ENCODE measurements at places on chromosomes 7 and 10. TPM values are rescaled to one million over a fixed set of nuclear protein-coding genes. Genes with fewer than 3 reads are reported as not detected.

Gene CELF2
- total RNA-seq = 67.7 TPM

Gene TUBAL3
- 0.11 TPM for total RNA-seq

Gene GTPBP10
- total RNA-seq = 28.1 TPM

Gene SRRM3
- total RNA-seq = 16.3 TPM

Gene TRPV5
- total RNA-seq = not detected

Gene EVX1
- total RNA-seq = not detected

Gene IKZF1
- 2.4 TPM for total RNA-seq

Gene PDCD4
- 90.0 TPM for total RNA-seq

Gene PAPOLB
- total RNA-seq = 0.05 TPM

Gene TMEM196
- not detected for total RNA-seq

- no peak for DNase-seq
Observed at GRCh38 chr10:58517081-58517480, 4.4 kb downstream of the BICC1 start.

DNA sequence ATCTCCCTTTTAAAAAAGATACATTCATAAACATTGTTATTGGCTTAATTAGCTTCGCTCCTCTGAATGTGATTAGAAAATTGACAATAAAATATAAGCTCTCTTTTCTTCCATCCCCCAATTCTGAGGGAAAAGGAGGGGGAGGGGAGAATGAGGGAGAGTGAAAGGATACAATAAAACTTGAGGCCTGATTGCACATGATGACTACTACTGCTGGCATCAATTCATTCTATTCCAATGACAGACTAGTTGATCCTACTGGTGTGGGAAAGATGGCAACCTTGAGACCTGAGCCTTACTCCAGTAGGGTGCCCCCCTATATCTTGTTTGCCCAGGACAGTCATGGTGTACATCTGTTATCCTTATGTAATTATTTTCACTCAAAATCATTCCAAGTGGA, 4.5 kb upstream of the IQUB start:
- no peak for DNase-seq

DNA sequence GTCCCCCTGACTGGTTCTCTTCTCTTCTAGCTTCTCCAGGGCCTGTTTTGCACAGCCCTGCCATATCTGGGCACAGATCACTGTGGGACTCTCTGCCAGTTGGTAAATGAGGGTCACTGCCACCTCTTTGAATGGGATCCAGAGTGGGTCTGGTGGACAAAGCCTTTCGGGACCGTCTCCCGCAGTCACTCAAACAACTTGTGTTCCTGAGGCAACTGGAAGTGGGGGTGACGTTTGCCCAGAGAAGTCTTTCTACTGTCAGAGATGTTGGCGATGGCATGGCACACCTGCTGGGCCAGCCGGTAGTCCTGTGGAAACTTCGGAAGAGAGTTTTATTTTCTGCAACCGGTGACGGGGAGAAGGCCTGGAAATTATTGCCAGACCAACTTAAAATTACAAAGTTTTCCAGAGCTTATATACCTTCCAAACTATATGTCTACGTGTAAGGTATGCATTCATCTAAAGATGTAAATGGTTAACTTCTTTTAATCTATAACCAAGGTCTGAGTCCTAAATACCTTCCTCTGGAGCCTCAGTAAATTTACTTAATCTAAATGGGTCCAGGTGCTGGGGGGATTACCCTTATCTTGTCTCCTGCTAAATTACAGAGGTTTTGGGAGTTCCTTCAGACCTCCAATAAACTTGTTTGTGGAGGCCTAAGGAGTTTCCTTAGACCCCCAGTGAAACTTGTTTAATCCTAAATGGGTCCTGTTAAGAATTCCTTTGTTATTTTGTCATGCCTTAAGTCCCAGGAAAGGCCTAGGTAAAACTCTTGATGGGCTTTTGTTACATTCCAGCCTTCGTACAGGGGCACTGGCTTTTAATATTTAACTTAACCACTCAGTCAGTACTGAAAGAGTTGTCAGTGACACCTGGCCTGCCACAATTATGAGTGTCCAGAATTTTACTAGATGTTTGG, 94.0 kb downstream of the NPSR1 start:
- no peak for DNase-seq

DNA sequence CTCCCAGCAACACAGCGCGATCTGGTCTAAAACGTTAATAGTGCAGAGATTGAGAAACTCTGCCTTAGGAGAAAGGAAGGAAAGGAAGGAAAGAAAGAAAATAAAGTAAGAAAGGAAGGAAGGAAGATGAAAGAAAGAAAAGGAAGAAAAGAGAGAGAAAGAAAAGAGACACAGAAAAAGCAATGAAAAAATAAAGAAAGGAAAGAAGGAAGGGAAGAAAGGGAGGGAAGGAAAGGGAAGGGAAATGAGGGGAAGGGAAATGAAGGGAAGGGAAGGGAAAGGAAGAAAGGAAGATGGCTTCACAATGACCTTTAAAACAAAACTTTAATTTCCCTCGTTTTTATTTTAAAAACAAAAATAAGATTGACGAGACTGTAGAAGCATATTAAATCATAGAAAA, 173.1 kb downstream of the ITGA8 start:
- no peak for DNase-seq

- no peak for DNase-seq
Observed at GRCh38 chr7:124724507-124725192, 40.9 kb downstream of the GPR37 start.

- DNase-seq = no peak
Observed at GRCh38 chr7:97446361-97446760, 285.5 kb upstream of the TAC1 start.

DNA sequence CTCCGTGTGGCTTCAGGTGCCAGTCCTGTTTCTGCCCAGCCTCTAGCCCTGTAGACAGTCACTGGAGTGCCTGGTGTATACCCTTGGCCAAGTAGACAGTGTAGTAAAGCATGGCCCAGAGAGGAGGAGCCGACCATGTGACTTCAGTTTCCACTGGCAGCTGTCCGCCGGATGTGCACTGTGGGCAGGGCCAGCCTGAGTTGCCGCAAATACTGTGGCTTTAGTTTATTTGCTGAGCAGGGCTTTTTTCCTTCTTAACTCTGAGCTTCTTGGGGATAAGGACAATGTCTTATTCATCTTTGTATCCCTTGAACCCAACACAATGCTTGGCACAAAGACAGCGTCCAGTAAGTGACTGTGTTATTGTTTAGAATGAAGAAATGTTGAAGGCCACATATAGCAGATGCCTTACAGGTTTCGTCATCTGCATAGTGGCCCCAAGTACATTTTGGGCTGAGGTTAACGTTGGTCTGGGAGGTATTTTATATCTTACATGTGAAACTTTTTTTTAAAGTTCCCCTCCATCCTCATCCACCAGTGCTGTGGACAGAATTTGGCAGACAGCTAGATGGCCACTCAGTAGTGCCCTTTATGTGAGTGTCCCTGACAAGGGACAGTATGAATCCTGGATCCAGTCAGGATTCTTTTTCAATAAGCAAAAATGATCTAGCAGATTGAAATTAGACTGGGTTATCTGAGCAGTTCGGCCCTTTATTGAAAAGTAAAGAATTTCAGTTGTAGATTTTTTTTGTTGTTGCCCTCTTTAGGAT, 40.6 kb downstream of the CYP17A1 start:
- DNase-seq = peak; percentile 93

DNA sequence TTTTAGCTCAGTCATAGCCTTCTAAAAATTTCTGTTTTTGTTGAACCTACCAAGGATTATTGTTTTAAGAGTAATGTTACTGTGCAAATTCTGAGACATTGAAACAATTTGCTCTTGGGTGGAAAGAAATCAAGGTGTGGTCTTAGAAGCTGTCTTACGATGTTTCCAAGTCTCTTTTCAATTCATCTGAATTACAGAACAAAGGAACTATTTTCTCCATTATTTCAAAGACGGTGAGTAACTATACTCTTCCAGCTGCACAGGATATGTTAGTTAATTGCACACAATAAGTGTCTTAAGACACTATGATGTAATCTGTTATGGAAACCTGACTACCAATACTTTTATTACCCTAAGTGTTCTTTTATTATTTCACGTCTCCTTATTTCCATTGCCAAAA, 106.8 kb upstream of the POM121L12 start:
- DNase-seq = no peak

DNA sequence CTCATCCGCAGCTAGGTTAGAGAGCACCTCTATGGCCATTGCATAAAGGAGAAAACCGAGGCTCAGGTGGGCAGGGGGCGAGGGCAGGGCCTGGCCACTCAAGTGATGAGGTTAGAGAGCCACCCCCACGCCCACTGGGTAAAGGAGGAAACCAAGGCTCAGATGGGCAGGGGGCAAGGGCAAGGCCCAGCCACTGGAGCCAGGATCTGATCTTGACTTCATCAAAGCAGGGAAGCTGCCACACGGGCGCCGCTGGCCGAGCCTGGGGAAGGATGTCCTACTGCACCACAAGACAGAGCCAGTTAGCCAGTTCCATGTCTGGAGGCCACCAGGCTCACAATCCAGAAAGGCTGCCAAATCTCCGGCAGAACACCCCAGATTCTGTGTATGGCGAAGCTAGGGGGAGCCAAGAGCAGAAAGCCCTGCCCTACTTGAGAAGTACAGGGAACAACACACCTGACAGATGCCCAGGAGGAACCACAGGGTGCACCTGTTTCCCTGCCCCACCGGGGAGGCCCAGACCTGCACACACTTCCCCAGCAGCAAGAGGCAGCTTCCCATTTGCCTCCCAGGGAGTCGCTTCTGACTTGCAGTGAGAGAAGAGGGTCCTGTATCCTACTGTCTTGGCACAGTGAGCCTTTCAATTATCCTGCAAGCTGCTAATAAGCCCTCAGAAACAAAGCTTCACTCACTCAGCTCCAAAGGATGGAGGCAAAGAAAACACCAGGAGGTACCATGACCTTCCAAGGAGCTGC, 101.9 kb downstream of the TNS3 start:
- no peak for DNase-seq

DNA sequence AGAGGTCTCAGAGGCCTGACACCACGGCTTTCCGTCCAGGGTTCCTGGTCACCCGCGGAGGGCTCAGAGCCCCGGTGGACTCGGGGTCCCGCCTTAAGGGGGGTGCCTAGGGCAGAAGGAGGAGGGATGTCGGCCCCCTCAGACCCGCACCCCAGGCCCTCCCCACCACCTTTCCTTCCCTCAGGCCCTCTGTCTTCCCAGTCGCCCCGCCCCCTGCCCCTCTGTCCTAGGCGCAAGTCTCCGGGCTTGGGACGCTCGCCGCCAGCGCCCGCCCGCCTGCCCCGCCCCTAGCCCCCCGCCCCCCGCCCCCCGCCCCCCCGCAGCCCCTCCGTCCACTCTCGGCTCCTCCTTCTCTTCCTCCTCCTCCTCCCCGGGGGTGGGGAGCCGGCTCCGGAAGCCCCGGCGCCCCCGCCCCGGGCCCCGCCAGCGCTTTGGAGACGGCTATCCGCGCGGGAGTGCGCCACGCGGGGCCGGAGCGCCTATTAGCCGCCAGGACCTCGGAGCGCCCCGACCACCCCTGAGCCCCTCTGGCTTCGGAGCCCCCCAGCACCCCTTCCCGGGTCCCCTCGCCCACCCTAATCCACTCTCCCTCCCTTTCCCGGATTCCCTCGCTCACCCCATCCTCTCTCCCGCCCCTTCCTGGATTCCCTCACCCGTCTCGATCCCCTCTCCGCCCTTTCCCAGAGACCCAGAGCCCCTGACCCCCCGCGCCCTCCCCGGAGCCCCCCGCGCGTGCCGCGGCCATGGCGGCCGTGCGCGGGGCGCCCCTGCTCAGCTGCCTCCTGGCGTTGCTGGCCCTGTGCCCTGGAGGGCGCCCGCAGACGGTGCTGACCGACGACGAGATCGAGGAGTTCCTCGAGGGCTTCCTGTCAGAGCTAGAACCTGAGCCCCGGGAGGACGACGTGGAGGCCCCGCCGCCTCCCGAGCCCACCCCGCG, at the start of gene AEBP1:
Gene AEBP1, plus strand, starts transcription at position 423 of the 937 bp plus-strand sequence. Its CDS starts 321 bp downstream, at position 744.
- no peak for DNase-seq

DNA sequence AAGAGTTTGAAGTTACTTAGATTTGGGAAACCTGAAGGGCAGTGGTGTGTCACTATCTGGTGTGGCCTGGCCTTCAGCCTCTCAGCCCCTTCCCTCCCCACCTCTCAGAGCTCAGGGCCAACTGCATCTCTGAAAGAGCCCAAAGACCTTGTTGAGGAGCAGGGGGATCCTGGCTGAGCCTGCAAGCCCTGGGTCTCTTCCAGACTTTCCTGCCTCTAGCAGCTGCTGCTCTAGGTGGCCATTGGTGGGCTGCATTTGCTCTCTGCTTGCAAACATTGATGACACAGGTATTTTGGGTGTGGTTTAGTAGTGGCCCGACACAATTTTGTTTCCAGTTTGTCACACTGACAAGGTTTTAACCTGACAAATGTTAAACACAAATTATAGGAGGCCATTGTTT, 3.1 kb upstream of the UPP1 start:
- no peak for DNase-seq

DNA sequence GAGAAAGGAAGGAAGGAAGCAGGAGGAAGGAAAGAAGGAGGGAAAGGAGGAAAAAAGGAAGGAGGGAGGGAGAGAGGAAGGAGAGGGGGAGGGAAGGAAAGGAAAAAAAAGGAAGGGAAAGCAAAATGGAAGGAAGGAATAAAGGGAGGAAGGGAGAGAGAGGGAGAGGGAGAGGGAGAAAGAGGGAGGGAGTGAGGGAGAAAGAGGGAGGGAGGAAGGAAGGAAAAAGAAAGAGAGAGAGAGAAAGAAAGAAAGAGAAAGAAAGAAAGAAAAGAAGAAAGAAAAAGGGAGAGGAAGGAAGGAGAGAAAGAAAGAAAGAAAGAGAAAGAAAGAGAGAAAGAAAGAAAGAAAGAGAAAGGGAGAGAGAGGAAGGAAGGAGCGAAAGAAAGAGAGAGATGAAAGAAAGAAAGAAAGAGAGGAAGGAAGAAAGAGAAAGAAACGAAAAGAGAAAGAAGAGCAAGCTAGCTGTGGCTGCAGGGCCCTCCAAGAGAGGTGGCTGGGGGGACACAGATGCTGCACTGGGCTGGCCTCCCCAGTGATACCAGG, 472.4 kb upstream of the MGMT start:
- DNase-seq = no peak

GRCh38 chr7:303425-303824, 13.5 kb downstream of the FOXL3 start:
- DNase-seq = no peak

- no peak for DNase-seq
Observed at GRCh38 chr7:50022991-50023390, 70.1 kb downstream of the ZPBP start.

DNA sequence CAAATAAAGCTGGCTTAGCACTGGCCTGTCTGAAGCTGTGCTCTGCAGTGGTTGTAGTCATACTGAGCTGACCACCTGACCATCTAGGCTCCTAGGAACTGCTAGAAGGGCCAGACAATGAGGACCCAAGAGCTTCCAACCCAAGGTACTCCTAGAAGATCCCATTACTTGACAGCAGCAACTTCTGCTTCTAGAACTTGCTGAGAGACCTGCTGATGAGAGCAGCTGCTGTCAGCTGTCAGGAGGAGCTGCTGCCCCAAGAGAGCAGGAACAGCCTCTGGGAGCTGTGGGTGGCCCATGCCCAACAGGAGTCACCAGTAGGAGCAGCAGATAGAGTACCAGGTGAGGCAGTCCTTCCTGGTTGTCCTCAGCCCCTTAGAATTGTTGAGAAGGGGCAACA, 70.2 kb downstream of the RBM20 start:
- DNase-seq = no peak

GRCh38 chr7:102988631-102989560, 76.1 kb downstream of the LRRC17 start:
- DNase-seq = no peak

DNA sequence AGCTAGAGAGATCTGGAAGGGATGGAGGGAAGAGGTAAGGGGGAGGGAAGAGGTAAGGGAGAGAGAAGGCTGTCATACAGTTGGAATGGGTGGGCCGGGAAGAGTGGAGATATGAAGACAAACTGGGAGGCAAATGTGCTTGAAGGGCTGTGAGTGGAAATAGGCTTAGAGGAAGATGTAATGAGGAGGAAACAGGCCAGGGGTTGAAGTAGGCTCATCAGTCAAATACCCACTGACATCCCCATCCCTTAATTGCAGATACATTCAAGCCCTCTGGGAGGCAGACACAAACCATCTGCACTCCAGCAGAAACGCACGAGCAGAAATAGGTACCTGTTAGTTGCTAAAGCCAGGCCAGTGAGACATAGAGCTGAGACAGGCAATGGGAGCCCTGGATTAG, 2.1 kb downstream of the SYNPO2L start:
- DNase-seq = no peak
